Foreskin keratinocyte (primary cell): ENCODE measurements at places on chromosomes 16 and 17.

- DNase-seq = no peak
Observed at GRCh38 chr16:49529411-49530045, 155.9 kb downstream of the C16orf78 start.

GRCh38 chr16:12295395-12295794 lies 318.9 kb downstream of the SNX29 start:
- no peak for DNase-seq

DNA sequence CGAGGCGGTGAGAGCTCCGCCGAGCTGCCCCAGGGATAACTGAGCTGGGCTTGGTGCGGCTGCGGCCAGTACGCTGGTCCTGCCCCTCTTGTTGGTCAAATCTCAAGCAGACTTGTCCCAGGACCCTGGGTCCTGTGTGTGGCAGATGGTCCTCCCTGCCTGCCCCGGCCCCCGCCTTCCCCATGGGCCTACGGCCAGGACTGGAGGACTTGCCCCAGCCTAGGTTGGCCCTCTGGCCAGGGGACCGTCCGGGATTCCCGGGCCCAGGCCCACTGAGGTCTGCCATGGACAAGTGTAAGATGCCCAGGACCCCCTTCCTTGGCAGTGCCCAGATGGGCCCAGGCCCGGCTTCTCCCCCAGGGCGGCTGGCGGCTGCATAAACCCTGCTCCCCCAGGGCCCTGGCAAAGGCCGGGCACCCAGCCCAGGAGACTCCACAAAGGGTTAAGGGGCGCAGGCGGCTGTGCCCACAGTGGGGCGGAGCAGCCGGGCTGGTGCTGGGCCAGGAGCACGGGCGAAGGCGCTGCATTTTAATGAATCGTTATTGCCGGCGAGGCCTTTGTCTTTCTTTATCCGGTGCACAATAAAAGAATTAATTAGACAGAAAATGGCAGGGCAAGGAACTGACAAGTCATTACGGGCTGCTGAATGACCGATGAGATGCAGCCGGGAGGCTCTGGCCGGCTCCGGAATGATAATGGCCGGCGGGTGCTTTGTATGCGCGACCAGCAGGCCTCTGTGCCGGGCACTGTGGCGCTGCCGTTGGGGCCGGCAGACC lies 9.1 kb downstream of the SOX8 start:
- no peak for DNase-seq

- no peak for DNase-seq
Observed at GRCh38 chr16:57092786-57093411, 516 bp downstream of the CPNE2 start.

DNA sequence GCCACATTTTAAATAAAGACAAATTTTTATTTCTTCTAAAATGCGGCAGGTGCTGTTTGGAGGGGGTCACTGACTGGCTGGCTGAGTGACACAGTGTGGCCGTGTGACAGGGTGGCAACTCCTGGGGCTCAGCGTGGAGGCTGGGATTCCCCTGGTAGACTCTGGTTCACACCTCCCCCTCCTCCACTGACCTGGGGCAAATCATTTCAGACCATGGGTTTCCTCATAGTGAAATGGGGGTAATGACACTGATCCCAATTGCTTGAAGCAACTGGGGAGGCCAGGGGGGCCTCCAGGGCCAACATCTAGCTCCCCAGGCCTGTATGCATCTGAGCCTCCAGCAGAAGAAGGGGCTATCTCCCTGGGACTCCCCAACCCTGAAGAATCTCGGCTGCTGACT lies 6.6 kb downstream of the HSD11B2 start:
- DNase-seq = no peak

GRCh38 chr16:86751076-86752030 lies 173.0 kb downstream of the FOXL1 start:
- DNase-seq = peak; percentile 80

GRCh38 chr17:11097121-11097520 lies 143.9 kb upstream of the SHISA6 start:
- no peak for DNase-seq

- DNase-seq = no peak
Observed at GRCh38 chr17:77763023-77763422, 195.5 kb upstream of the TNRC6C start.
